ENCODE measurements at places on chromosomes 2 and 18.
A peak's percentile ranks its signal among the peaks of the same experiment; 100 is the strongest.

DNA sequence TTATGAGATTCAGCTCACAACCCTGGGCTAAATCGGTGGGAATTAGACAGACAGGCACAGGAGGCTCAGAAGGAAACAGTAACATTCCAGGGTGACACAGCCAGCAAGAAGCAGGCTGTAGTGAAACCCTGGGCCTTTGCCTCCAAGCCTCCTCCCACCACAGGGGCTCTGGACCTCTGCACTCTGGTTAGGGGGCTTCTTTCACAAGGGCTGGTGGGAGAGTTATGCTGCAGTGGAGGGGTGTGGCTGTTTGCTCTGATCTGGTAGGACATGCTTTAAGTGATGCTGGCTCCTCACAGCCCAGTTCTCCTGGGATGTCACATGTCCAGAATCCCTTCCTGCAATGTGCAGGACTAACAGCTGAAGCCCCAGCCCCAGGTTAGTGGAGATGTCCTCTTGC, 109.9 kb downstream of the TGFA start:
- DNase-seq, result no peak

DNA sequence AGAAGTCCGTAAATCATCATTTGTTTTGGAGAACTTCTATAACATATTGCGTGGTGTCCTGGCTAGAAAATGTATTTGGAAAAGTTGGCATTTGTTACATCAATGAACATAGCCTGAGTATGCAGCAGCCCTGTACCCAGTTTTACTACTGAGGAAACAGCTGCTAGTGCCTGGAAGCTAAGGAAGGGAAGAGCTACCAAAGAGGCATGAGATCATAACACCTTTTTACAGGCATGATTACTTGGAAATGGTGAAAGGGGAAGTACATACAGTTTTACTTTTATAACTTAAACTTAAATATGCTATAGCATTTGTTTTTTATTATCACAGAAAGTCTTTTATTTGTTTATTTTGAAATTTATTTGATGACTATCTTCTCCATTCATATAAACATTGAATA, 128.4 kb upstream of the MC4R start:
- DNase-seq, result no peak

GRCh38 chr18:59380706-59381105, 21.6 kb upstream of the LMAN1 start:
- no peak for DNase-seq

GRCh38 chr2:150824118-150824517, 336.7 kb upstream of the RND3 start:
- DNase-seq, result no peak

- no peak for DNase-seq
Measured at GRCh38 chr18:34828093-34828492, 118.0 kb downstream of the DTNA start.

- DNase-seq, result no peak
Measured at GRCh38 chr2:110969696-110970095, 151.0 kb upstream of the BCL2L11 start.

DNA sequence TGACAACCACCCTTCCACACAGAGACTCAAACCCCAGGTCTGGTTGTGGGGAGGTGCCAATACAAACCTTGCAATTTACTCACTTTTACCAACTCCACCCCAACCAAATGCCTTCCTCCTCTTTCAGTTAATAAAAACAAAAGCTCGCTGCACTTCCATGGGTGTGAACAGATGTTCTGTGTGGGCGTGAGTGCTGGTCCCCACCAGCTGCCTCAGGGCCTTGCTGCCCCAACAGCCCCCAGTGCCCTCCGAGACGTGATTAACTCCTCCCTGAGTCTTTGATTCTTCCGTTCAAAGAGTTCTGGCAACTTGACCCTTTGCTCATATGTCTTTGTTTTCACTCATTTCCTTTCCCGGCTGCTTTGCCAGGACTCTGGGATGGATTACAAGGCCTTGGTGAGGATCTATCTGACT, 258.9 kb upstream of the CXCR4 start:
- no peak for DNase-seq

- no peak for DNase-seq
Measured at GRCh38 chr2:79670198-79670597, 157.3 kb downstream of the CTNNA2 start.

DNA sequence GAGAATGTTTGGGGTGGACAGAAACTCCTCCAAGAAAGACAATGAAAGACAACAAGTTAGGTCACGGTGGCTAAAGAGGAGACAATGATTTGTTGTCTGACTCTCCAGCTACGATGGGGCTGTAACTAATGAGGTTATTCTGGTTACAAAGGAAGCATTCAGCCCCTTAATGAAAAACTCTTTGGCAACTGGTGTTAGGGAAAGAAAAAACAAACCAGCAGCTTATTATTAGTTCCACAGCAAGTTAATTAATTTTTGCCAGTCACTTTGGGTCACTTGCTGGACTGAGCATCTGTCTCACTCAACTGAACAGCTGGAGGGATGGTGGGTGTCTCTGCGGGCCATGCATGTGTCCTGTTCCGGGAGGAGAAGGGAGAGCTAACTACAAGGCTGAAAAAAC, 263.7 kb downstream of the ALK start:
- DNase-seq, result no peak

DNA sequence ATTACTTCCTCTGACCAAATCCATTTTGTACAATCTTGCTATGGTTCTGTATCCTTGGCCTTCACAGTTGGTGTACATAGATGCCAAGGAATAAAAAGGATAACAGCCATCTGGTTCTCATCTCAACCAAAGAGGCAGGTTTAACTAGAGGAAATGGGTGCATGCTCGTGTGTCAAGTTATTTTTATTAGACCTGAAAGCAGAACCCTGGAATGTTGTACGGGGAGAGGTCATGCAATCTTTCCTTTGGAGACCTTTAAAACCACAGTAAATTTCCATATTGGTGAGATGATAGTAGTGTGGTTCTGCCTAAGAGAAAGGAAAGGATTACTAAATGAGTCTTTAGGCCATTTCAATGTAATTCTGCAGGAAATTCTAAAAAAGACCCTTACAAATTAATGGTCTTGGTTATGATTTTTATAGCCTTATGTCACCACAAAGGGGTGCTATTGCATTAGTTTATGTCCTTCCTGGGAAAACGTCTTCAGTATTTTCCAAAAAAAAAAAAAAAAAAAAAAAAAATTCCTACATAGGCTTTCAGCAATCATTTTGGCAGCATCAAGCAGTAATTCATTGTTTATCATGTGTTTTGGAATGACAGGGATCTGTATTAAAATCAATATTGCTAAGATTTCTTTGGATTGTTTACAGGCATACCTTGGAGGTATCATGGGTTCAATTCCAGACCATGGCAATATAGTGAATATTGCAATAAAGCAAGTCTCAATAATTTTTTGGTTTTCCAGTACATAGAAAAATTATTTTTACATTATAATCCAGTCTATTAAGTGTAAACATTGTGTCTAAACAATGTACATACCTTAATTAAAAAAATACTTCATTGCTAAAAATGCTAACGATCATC, 270.8 kb downstream of the NYAP2 start:
- no peak for DNase-seq

DNA sequence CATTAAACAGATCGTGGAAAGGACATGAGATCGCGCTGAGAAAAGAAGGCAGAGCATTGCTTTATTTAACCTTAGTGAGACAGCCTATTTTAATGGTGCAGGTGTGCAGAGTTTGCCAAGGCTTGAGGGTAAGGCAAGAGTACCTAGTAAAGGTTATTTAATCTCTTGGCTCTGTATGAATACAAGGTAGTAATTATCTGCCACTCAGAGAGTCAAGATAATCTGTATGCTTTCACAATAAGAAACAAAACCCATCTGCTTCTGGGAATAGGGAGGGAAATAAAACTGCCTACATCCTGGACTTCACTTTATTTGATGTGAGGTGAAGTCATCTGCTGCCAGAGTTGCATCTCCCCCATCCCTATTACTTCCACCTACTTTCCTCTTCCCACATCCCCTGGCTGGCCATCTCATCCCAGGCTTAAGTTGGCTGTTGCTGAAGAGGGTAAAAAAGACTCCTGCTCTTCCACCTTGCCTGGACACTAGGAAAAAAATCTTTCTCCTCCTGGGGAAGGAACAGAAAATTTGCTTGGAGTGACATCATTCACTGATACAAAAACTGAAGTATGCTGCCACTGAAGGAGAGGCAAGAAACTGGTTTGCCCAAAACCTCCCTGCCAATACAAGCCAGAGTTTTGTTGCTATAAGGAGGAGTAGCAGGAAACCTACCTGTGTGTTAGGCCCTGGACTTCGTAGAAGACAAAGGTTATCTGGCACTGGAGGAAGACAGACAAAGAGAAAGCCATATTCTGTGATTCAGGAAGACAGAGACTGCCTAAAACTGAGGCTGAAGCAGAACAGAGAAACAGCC, 35.8 kb upstream of the ARHGAP25 start:
- DNase-seq, result no peak

DNA sequence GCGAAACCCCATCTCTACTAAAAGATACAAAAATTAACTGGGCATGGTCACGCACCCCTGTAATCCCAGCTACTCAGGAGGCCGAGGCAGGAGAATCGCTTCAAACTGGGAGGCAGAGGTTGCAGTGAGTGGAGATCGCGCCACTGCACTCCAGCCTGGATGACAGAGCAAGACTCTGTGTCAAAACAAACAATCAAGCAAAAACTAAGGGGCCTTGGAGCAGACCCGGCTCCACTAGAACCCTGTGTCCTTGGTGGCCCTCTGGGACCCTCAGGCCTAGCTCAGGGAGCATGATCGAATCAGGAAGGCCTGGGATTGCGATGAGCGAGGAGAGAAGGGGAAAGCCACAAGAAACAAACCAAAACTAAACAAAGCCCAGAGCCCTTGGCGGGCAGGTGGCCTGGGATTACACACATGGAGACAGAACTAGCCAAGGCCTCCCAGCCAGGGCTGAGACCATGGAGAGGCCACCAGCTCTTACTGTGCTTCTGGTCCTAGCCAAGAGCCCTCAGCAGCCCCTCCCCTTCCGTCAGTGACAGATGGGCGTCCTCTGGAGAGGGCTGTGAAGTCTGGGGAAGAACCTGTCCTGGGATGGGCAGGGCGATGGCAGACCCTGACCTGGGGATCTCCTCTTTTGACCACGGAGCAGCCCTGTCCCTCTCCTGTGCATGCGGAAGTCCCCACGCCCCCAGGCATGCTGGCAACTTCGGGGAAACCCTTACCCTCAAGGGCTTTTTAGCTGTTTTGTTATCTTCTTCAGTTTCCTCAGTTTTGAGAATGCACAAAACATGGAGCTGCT, 27.4 kb upstream of the CATIP start:
- DNase-seq, result no peak

DNA sequence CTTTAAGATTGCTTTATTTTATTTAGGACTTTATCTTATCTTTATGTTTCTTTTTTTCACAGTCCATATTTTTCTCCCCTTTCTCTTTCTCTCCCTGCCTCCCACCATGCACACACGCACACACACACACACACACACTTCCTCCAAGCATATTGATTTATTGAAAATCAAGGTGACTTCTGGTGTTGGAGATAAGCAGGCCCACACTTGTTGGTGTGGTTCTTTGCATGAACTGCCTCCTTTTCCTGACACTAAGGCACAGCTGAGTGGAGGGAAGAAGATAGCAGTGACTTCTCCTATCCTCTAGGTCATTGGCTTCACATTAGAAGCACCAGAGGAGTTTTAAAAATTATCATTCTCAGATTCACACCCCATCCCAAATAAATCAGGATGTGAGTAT, 18.0 kb downstream of the TBR1 start:
- no peak for DNase-seq

- DNase-seq, result no peak
Measured at GRCh38 chr18:61831071-61831470, 61.7 kb downstream of the RNF152 start.

DNA sequence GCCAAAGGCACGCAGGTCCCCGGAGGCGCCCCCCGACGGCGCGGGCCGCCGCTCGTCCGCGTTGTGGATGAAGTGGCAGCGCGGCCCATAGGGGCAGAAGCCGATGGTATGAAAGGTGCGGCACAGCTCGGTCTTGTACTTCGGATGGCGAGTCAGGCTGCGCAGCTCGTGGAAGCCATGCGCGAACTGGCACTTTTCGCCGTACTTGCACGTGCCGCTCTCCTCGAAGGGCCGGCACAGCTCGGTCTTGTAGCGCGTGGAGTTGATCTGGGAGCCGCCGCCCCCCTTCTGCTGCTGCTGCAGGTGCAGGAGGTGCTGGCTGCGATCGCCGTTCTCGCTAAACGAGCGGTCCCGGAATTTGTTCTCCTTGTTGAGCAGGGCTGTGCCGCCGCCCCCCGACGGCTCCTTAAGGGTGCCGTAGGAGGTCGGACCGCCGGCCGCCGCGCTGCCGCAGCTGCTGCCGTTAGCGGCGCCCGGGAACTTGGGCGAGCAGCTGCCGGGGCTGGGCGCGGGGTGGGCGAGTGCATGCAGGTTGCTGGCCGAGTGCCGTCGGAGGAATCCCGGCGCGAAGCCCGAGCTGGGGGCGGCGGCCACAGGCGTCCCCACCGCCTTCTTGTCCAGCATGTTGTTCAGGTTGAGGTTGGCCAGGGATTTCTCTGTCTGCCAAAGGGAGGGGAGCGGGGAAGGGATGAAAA, 1.2 kb downstream of the ZFP36L2 start:
- DNase-seq, result peak; percentile 44

DNA sequence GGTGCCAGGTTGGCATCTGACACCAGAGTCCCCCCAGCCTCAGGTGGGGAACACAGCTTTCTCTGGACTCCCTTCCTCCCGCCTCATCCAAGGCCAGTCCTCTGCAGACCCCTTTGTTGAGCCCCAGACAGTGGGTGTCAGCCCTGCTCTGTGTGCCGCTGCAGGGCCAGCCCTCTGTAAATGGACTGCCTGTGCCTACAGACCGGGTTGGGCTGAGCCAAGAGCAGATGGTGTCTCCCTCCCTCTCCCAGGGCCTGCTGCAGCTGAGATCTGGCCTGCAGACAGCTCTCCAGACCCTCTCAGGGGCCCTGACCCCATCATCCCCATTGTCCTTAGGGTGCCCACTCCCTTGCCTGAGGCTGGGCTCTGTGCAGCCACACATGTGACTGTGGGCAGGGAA, 160.8 kb downstream of the KLHL29 start:
- DNase-seq, result no peak

DNA sequence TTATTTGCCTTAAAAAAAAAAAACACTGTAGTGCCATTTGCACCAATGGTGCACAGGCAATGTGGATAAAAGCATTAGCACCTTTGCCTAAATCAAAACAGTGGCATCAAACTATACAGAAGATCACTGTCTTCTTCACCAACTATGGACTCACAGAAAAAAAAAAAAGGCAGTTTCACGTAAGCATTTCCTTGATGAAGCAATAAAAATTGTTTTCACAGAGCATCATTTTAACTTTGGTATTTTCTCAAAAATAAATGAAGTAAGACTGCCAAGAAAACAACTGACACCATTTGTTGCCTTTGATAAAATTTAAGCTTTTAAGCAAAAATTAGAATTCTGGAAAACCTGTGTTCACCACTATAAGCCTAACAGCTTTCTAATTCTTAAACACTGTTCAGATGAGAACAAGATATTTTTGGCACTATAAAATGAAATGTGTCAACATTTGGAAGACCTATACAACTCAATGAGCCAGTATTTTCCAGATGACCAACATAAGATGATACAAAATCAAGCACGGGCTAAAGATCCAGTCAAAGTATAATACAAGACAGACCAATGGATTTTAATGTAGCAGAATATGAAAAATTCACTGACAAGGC, 21.1 kb downstream of the METTL8 start:
- DNase-seq, result no peak

- DNase-seq, result no peak
Measured at GRCh38 chr2:240730501-240731177, 39.0 kb downstream of the AQP12A start.

- no peak for DNase-seq
Measured at GRCh38 chr2:164662066-164662465, 40.8 kb upstream of the GRB14 start.

GRCh38 chr2:70477441-70477844, 76.2 kb downstream of the TGFA start:
- DNase-seq, result no peak
